ENCODE measurements at places on chromosomes 1 and 21. TPM values are rescaled to one million over a fixed set of nuclear protein-coding genes. Genes with fewer than 3 reads are reported as not detected.

GRCh38 chr1:8155528-8156186 is 129.5 kb upstream of the ERRFI1 start:
- no peak for DNase-seq

GRCh38 chr1:110420023-110420662 is 12.6 kb upstream of the LAMTOR5 start:
- DNase-seq = no peak

DNA sequence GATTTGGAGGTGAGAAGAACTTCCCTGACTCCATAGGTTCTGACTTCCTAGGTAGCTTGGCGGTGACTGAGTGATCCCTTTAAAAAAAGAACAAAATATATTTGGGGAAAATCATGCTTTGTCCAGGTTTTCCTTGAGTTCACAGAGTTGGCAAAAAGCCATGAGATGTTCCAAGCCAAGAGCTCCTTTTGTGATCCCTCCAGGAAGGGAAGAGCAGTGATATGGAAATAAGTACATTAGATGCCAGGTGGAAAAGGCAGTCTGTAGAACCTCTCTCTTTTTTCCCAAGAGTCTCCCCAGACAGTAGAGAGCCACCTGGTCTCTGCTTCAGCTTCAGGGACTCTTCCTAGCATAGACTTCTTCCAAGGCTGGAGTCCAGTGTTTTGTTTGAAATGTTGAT is 10.2 kb downstream of the TLCD4 start:
- DNase-seq = no peak

DNA sequence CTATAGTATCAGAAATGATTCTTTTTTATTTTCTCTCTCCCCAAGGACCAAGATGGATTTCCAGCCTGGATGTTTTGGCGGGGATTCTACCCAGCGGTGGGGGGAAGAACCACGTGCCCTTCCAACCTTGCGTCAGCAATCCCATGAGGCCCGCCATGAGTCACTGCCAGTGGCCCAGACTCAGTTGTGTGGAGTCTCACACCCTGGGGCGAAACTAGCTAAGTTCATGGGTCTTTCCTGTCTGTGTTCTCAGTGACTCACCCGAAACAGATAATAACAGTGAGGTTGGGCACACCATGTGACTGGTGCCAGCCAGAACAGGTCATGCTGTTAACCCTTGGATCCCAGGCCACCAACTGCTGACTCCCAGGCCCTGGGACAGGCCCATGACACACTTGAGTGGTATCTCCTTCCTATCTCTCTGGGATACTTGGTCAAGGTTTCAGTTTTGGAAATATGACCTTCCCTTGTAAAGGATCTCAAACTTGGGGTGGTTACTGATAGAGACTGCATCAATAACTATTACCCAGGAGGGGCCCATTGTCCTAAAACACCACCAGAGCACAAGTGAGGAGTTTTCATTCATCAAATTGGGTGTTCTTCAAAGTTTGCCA is 98.0 kb upstream of the DUSP10 start:
- peak; percentile 73 for DNase-seq

GRCh38 chr1:89681045-89681729 is 48.3 kb downstream of the LRRC8C start:
- no peak for DNase-seq

DNA sequence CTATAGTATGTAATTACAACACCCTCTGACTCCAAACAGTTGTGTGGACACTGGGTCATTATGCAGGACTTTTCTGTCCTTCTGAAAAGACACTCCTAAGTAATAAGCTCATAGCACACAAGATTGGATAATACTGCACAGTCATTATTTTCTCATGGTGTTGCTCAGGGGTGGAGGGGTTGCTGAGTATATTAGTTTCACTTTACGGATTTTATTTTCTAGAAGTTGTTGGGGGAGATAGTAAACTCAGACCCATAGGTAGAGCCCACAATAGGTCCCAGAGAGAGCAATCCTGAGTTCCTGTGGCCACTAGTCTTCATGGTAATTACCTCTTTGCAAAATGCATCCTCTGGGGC is 53.4 kb downstream of the DUSP10 start:
- no peak for DNase-seq

DNA sequence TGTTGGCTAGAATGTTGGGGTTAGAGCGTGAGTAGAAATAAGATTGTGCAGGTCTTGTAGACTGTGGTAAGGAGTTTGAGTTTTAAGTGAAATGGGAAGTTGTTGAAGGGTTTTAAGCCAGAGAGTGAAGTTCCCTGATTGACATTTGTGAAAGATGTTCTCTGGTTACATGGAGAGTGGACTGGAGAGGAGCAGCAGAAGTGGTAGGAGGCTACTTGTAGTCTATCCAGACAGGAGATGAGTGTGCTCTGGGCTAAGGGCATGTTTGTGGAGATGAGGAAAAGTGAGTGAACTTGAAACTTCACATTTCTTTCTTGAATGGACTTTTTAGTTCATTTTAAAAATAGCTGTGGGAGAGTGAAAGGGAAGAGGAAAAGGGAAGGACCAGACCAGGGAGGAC is 37.0 kb downstream of the F3 start:
- no peak for DNase-seq

DNA sequence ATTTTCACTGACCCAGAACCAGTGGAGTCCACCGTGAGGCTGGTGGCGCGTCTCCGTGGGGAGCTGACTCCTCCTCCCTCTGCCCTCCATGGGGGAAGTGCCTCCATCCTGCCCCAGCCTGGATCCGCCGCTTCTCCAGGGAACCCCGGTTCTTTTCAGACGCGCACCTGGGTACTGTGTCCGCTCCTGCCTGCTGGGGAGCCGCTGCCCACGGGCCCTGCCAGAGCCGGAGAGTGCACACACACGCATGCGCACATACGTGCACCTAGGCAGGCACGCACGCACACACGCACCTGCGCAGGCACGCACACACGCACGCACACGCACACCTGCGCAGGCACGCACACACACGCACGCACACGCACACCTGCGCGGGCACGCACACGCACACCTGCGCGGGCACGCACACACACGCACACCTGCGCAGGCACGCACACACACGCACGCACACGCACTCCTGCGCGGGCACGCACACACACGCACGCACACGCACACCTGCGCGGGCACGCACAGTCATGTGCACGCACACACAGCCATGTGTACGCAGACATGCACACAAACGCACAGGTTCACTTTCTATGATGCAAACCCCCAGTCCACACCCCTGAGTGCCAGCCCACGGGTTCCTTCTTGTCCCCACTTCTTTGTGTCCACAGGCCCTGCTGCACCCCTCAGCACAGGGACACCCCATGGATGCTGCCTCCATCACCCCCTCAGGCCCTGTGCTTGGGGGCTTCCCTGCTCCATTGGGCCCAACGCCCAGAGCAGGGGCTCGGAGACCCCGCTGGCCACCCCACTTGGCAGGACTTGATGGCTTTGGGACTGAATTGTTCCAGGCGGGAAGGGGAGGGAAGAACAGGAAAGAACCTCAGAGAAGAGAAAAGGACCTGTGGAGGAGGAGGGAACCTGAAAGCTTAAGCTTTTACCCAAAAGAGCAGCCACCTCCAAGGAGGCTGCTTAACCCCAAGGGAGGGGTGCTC is 42.7 kb downstream of the MORN1 start:
- DNase-seq = peak; percentile 53

- DNase-seq = no peak
These were observed 143.0 kb downstream of the URB2 start for GRCh38 chr1:229769006-229769405.

GRCh38 chr1:158000507-158000906 is 7.1 kb downstream of the KIRREL1 start:
- DNase-seq = no peak

DNA sequence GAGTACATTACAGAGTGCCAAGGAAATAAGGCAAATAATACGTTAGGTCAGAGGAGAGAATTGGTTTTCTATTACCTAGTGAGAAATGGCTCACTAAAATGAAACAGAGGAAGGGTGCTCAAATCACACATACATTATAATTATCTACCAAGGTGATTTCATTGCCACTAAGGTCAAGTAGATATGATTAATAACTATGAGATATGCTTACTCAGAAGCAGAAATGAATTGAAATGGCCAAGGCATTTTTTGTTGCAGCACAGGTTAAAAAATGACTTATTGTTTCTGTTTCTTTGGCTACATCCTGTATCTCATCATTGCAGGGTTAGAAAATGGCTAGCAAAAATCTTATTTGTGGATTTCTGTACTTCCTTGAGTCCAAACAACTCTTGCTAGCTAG is 154.5 kb upstream of the GORAB start:
- DNase-seq = no peak

DNA sequence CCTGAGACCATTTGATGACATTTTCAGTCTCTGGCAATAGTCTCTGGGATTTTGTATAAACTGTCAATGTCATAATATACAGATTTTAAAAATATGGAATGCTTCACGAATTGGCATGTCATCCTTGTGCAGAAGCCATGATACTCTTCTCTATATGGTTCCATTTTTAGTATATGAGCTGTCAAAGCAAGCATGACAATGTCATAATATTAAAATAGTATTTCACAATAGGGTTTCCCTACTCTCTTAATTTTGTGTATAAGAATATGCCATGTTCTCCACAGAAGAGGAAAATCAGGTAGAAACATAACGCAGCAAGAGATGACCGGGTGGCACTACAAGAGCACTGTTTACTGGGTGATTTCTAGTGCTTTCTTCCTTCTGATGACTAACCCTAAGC is 8.3 kb upstream of the DIPK1A start:
- no peak for DNase-seq

CNKSR1 gene
- total RNA-seq = 1.8 TPM

NBPF20 gene
- 0.36 TPM for total RNA-seq

FCAMR gene
- not detected for total RNA-seq

DCST1 gene
- not detected for total RNA-seq

LCE1A gene
- total RNA-seq = not detected

Measured in sigmoid colon (tissue), 7 donors.